ENCODE measurements at places on chromosomes 12 and 14.

DNA sequence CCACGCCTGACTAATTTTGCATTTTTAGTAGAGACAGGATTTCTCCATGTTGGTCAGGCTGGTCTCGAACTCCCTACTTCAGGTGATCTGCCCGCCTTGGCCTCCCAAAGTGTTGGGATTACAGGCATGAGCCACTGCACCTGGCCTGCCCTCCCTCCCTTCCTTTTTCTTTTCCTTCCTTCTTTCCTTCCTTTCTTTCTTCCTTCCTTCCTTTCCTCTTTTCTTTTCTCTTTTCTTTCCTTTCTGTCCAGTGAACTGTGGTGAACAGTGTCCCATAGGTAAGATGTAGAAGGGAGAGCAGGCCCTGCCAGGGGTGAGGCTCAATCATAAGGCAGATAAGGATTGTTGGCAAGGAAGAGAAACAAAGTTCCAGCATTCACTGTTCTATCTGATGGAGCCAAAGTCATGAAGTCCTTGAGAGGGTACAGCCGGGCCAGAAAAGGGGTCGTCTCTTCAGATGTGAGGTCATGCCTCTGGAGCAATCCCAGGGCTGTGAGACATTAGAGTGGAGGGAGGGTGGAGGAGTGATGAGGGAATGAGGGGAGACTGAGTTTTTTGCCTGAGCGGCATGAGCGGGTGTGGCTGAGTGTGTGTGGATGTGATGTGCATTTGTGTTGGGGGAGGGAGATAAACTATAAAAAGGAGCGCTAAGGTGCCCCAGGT, 4.2 kb upstream of the MLF2 start:
- DNase-seq = no peak

- no peak for DNase-seq
Measured at GRCh38 chr12:124487066-124487833, 80.2 kb downstream of the NCOR2 start.

- no peak for DNase-seq
Measured at GRCh38 chr14:72401632-72402376, 469.6 kb downstream of the RGS6 start.

GRCh38 chr12:40226705-40227104, 1.9 kb downstream of the LRRK2 start:
- no peak for DNase-seq

DNA sequence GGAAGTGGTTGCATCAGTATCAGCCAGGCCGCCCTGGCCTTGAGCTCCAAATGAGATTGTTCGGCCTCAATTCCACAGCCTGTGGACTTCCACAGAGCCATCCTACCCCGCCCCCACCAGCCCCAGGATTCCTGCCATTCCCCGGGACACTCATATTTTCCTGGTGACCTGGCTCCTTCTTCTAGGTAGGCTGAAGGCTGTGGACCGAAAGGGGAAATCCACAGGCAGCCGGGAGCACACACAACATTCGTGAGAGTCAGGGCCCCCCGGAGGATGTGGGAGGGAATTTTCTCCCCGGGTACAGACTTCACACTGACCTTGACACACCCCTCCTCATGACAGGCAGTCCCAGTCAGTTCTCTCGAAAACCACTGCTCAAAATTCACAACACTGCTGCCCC, 39.9 kb downstream of the RIN3 start:
- DNase-seq = no peak

- DNase-seq = no peak
Measured at GRCh38 chr14:93137864-93138263, 22.1 kb upstream of the ITPK1 start.

DNA sequence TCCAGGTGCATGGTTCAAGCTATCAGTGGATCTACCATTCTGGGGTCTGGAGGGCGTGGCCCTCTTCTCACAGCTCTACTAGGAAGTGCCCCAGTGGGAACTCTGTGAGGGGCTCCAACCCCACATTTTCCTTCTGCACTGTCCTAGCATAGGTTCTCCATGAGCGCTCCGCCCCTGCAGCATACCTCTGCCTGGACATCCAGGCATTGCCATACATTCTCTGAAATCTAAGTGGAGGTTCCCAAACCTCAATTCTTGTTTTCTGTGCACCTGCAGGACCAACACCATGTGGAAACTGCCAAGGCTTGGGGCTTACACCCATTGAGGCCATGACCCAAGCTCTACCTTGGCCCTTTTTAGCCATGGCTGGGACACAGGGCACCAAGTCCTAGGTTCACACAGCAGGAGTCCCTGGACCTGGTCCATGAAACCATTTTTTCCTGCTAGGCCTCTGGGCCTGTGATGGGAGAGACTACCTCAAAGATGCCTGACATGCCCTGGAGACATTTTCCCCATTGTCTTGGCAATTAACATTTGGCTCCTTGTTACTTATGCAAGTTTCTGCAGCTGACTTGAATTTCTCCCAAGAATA, 76.8 kb downstream of the CRADD start:
- no peak for DNase-seq

DNA sequence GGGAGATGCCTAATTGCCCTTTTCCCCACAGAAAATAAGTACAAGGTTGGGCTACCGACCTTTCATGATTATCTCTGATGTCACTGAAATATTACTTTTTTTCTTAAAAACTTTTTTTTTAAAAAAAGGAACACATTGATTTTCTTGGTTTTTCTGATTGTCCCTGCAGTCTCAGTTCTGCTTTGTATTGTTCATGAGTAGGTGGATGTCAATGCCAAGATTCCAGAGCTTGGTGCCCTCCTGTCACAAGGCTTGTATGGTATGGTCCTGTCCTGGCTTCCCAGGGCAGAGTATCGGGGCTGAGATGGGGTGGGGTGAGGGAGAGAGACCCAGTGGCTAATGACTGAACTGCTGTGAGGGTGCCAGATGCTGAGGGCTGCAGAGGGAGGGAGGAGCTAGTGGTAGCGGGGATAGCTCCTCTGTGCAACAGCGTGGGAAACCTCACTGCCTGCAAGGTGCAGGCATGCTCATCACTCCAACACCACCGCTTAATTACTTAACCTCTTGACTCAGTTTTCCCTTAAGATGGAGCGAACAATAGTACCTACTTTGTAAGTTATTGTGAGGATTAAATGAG, 4.4 kb upstream of the CTDSP2 start:
- no peak for DNase-seq

DNA sequence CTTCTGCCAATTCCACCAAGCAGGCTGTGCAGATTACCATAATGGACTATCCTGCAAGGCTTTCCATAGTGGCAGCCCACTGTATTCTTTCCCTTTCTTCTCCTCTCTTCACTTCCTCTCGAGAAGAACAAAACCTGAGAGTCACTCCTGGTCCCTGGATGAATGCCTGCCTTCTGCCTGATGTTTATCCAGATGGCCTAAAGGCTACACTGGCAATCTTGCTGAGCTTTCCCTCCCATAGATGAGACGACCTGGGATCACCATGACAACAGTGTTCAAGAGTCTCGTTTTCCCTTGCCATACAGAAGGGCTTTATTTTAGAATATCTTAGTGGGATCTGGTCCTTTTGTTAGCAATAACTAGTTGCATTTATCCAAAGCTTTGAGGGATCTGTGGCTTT, 142.3 kb downstream of the RTN1 start:
- no peak for DNase-seq

DNA sequence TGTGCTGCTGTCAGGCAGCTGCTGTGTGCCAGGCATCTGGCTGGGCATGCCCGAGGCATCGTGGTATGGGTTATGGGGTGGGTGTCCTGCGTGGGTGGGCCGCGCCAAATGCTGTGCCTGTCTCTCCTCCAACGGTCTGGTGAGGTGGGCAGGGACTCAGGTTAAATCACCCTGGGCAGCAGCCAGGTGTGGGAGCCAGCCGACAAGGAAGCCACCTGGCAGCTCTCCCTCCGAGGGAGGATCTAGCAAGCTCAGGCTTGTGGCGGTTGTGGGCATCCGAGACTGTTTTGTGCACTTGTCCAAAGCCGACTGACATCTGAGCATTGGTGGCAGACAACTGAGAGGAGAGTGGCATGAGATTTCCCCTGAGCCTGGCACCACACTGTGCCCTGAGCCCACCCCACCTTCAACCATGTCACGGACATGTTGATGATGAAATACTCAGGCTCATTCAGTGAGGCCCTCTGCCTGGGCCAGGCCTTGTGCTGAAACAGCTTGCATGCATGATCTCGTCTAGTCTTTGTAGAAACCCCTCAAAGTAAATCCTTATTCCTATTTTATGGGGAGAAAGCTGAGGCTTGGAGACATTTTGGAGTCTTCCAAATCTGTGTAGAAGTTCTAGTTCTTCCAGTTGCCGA, 181.8 kb upstream of the MYL2 start:
- DNase-seq = no peak

DNA sequence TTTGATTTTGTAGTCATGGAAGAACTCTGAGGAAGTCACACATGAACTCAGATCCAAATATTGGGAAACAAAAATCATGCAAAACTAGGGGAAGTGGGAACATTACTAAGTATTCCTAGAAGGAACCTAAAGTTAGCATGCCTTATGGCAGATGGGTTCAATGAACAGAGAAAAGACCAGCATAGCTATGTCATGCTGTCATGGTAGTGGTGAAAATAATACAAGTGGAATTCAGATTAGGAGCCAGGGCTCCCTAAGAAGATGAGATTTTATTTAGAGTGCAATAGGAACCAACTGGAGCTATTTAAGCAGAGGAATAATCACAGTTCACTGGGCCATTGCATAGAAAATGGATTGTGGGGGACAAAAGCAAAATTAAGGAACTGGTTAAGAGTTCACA, 134.0 kb downstream of the DIO2 start:
- no peak for DNase-seq

DNA sequence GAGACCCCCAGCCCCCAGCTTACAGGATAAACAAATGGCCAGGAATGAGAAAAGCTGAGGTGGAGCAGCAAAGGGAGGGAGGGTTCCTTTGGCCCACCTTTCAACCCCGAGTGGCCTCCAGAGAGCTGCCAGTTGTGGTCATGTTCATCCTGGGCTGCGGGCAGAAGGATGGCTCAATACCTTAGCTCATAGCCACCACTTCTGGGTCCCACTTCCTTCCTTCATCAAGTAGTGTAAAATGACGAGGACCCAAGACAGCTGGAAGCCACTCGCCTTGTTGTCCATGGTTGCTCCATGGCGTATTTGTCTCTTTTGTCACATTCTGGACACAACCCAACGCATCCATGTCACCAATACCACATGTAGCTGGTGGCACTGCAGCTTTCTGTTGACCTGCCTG, 24.2 kb downstream of the CRACR2A start:
- no peak for DNase-seq

DNA sequence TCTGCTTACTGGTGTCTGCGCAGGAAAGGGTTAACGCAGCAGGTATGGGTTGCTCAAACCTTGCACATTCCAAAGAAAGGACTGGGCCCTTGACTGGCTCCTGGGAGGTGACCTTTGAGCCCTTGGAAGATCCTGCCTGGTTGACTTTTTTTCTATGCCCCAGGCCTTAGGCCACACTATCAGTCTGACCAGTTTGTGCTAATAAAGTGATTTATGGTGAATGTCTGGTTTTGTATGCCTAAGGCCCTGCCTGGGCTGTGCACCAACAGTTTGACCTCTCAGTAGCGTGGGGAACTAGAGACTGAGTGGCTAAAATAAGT, 61.4 kb upstream of the SCN8A start:
- no peak for DNase-seq

- no peak for DNase-seq
Measured at GRCh38 chr12:113829212-113829611, 136.9 kb downstream of the RBM19 start.

- no peak for DNase-seq
Measured at GRCh38 chr14:71711619-71712018, 220.6 kb upstream of the RGS6 start.

DNA sequence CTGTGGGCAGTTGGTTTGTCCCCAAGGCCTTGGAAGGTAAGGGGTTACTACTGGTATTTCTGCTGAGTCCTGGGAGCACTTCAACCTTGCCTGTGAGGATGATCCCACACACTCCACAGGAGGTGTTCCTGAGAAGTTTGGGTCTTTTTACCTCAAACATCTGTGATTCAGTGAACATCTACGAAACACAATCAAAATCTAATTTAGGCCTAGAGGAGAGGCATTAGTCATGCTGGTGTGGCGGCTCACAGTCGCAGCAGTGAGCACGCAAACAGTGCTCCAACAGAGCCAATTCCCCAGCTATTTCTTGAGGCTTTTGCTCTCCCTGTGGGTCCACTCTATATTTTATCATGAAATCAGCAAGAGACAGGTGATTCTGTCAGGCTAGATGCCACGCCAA, 107.6 kb downstream of the APAF1 start:
- no peak for DNase-seq

DNA sequence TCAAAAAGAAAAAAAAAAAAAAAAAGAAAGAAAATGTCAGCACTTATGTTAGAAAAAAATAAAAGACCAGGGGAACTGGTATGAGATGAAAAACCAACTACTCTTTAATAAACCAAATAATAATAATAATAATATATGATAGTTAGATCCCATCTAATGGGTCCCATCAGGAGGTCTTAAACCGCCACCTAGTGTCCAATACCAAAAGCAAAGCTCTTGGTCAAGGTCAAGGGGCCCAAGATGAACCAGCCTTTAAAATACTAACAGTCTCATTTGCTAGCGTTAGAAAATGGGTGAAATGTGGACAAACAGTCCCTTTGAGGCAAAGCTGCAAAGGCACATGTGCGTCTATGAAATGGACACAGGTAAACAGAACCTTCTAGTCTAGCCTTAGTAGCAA, 12.3 kb downstream of the BRAP start:
- no peak for DNase-seq

DNA sequence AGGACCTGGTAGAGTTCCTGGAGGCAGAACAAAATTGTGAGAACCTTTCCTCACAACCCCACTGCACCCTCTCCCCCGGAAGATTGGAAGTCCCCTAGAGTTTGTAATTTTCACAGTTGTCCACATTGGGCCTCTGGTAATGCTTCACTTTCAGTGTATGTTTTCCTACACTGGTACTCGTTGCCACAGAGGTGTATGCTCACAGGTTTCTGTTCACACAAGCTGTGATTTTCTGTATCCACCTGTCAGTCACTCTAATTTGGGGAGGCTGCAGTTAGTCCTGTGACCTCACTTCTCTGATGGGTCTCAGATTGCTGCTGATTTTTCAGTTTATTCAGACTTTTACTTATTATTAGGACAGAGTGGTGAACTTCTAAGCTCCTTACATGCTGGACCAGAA, 66.4 kb upstream of the BMP4 start:
- DNase-seq = no peak

DNA sequence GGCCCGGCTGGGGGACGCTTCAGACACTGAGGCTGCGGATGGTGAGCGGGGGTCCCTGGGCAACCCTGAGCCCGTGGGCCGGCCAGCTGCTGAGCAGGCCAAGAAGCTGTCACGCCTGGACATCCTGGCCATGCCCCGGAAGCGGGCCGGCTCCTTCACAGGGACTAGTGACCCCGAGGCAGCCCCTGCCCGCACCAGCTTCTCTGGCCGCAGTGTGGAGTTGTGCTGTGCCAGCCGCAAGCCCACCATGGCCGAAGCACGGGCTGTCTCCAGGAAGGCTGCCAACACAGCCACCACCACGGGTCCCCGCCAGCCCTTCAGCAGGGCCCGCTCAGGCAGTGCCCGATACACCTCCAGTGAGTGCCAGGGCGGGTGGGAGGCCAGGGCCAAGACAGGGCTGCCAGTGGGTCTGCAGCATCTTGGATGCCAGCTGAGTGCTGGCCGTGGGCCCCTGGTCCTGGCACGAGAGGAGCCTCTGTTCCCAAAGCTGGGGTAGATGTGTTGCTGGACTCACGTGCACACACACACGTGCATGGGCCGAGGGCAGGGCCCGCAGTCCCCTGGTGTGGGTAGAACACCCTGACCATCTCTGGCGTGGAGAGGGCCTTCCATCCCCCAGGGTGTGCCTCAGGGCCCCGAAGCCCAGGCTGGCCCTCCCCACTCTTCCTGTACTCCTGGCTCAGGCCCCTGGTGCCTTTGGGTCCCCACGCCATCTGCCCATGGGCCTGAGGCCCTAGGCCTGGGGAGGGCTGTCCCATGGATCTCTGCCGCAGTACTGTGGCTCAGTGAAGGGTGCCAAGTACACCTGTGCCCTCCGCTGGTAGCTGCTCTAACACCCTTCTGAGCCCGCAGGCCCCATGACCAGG, 22.8 kb downstream of the CEP170B start:
- no peak for DNase-seq

Measured in stimulated activated CD8-positive, alpha-beta memory T cell treated with anti-CD3 and anti-CD28 coated beads, Interleukin-12 subunit alpha, Interleukin-12 subunit beta, amount 100 ng/mL, for 4 hours (primary cell).